ENCODE measurements at places on chromosomes 13 and 19. TPM values are rescaled to one million over a fixed set of nuclear protein-coding genes. Genes with fewer than 3 reads are reported as not detected.
A peak's percentile ranks its signal among the peaks of the same experiment; 100 is the strongest.

The RETN gene
- not detected for total RNA-seq

The CEACAM4 gene
- total RNA-seq = 1.1 TPM

The KPNA3 gene
- total RNA-seq = 12.9 TPM

- H3K27me3 ChIP-seq = no peaks in the 10 kb centered on the region
- H3K36me3 ChIP-seq = peaks cover 2% of the 10 kb centered on the region
- H3K4me1 ChIP-seq = no peaks in the 10 kb centered on the region
- no peak overlapping the region for H3K27ac ChIP-seq
- no peak for DNase-seq
- H3K4me3 ChIP-seq = no peak overlapping the region
Measured at GRCh38 chr13:26390203-26390602, 136.3 kb downstream of the CDK8 start.

DNA sequence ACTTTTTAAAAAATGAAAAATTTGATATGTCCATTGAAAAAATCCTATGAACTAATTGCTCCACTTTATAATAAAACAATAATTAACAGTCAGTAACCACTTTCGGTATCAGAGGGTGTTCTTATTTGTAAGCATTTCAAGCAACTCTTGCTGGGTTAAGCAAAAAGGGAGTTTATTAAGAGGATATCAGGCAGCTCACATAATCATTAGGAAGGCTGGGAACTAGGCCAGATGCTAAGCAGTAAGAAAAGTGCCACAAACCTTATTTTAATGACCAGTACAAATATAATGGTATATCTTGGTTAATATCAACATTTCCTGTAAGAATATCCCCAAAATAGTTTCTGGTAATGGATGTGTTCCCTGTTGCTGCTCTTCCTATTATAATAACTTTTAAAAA is 2618.3 kb upstream of the PCDH20 start:
- no peak for DNase-seq
- H3K27me3 ChIP-seq = no peaks in the 10 kb centered on the region
- H3K4me1 ChIP-seq = no peaks in the 10 kb centered on the region
- H3K4me3 ChIP-seq = no peak overlapping the region

The SERTAD1 gene
- total RNA-seq = 2.9 TPM

The KCNC3 gene
- total RNA-seq = 2.4 TPM

The CLEC17A gene
- 0.15 TPM for total RNA-seq

DNA sequence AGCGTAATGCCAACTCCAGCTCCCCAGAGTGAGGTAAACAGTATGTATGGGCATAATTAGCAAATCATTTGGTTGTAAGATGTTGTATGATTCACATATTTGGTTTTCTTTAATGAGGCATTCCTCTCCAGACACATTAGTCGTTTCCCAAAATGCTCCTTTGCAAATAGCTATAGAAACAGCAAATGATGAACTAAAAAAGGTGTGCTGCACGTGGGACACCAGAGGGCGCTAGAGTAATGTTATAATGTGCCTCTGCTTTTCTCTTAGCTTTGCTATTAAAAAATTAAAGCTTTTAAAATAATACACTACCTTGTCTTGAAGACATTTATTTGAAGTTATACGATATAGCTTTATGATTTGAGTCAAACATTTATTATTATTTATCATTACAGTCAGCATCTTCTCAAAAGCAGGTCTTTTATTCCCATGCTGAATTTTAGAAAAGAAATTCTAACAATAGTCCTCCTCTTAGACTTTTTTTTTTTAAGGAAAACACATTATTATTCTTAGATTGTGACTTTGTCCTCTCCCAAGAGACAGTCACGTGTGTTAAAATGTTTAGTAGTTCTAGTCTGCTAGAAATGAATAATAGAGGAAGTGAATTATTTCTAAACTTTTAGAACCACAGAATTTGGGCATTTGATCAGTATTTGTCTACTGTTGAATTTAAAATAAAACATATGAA is 121.6 kb upstream of the FRY start:
- H3K4me1 ChIP-seq = peaks cover 9% of the 10 kb centered on the region
- no peak overlapping the region for H3K4me3 ChIP-seq
- H3K27me3 ChIP-seq = no peaks in the 10 kb centered on the region
- no peak overlapping the region for H3K27ac ChIP-seq
- DNase-seq = no peak

The LCP1 gene
- 38.3 TPM for total RNA-seq

The SULT2B1 gene
- total RNA-seq = not detected

DNA sequence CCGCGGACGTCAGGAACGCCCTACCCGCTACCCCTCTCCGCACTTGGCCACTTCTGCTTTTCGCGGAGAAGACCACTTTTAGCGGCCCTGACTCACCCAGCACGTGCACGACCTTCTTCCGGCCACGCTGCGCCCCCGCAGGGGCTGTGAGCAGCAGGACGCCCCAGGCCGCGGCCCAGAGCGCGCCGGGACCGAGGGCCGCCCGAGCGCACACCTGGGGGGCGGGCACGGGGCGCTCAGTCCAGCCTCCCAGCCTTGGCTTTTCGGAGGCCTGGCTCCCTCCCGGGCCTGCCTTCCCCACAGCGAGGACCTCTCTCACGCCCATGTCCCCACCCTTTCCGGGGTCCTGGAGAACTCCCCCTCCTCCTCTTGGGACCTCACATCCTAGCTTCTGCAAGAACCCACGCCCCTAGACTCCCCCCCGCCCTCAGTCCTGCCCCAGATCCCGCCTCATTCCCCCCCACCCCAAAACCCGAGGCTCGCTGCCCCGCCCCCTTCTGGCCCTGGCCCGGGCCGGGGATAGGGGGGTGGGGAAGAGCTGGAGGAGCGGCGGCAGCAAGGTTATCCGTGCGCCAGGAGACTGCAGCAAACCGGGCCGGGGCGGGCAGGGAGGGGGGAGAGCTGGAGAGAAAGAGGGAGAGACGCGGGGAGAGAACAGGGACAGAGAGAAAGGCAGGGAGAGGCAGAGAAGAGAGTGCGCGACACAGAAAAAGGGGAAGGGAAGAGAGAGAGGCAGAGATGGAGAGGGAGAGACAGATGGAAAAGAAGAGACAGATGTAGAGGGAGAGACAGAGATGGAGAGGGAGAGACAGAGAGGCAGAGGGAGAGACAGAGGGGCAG is 11.5 kb downstream of the TM6SF2 start:
- H3K4me1 ChIP-seq = no peaks in the 10 kb centered on the region
- no peaks in the 10 kb centered on the region for H3K36me3 ChIP-seq
- DNase-seq = no peak

- H3K4me3 ChIP-seq = peak overlapping the region; percentile 45
- peak overlapping the region; percentile 81 for H3K27ac ChIP-seq
- H3K27me3 ChIP-seq = no peaks in the 10 kb centered on the region
- no peaks in the 10 kb centered on the region for H3K36me3 ChIP-seq
Measured at GRCh38 chr19:45717983-45718650, 12.6 kb downstream of the FBXO46 start.

DNA sequence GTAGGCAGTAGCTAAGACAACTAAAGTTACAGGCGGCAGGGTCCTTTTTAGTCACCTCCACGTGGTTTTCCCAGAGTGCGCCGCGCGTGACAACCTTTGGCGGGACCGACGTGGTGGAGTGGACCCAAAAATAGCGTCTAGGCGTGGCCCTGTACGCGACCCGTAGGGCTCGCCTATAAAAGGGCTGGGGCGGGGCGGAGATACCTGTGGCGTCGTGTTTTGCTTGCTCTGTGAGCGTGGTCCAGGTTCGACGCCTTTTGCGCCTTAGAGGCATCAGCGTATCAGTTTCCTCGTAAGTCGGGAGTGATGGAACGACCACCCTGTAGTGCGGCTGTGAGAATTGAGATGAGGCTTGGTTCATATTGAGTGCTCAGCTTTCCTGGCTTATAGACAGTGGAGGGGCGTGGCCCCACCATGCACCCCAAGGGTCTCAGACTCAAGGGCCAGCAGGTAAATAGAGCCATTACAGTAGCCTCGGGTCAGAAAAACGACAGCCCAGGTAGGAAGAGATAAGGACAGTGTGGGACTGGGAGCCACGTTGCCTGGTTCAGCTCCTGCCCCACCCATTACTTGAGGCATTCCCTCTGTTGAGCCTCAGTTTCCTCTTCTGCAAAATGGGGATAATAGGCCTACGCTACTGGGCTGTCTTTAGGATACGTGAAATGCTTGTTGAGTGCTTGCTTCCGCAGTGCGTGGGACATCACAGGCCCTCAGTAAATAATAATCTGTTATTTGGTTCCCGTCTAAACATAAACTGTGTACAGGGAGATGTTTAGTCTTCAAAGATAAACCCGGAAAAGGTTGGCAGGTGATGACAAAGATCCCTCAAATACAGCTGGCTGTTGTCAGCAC is 693 bp upstream of the TMED1 start:
- H3K27me3 ChIP-seq = no peaks in the 10 kb centered on the region
- H3K4me1 ChIP-seq = no peaks in the 10 kb centered on the region
- H3K36me3 ChIP-seq = peaks cover 8% of the 10 kb centered on the region
- peak overlapping the region; percentile 59 for H3K4me3 ChIP-seq

GRCh38 chr19:6271251-6271650 is 8.5 kb downstream of the MLLT1 start:
- no peak overlapping the region for H3K4me3 ChIP-seq
- no peaks in the 10 kb centered on the region for H3K36me3 ChIP-seq
- H3K4me1 ChIP-seq = peaks cover 37% of the 10 kb centered on the region

- no peak overlapping the region for H3K4me3 ChIP-seq
- H3K4me1 ChIP-seq = no peaks in the 10 kb centered on the region
- no peaks in the 10 kb centered on the region for H3K27me3 ChIP-seq
- no peak overlapping the region for H3K27ac ChIP-seq
- DNase-seq = no peak
Measured at GRCh38 chr13:50611117-50611781, 232.2 kb downstream of the DLEU7 start.

The FPR2 gene
- total RNA-seq = 1.3 TPM

- no peak for DNase-seq
- H3K4me3 ChIP-seq = no peak overlapping the region
- no peaks in the 10 kb centered on the region for H3K36me3 ChIP-seq
- no peak overlapping the region for H3K27ac ChIP-seq
- H3K4me1 ChIP-seq = no peaks in the 10 kb centered on the region
Measured at GRCh38 chr19:31408460-31409124, 59.4 kb upstream of the TSHZ3 start.

GRCh38 chr13:111923991-111924677 is 142.8 kb upstream of the SOX1 start:
- H3K36me3 ChIP-seq = no peaks in the 10 kb centered on the region
- no peak overlapping the region for H3K27ac ChIP-seq
- no peaks in the 10 kb centered on the region for H3K27me3 ChIP-seq

- H3K36me3 ChIP-seq = no peaks in the 10 kb centered on the region
- DNase-seq = no peak
- H3K27ac ChIP-seq = no peak overlapping the region
- no peak overlapping the region for H3K4me3 ChIP-seq
- H3K4me1 ChIP-seq = peaks cover 4% of the 10 kb centered on the region
Measured at GRCh38 chr13:80363890-80364503, 23.1 kb upstream of the SPRY2 start.

GRCh38 chr13:58097831-58098230 is 466.3 kb downstream of the PCDH17 start:
- no peak overlapping the region for H3K27ac ChIP-seq
- no peaks in the 10 kb centered on the region for H3K36me3 ChIP-seq
- no peaks in the 10 kb centered on the region for H3K4me1 ChIP-seq
- DNase-seq = no peak

The NDUFA13 gene
- 154 TPM for total RNA-seq

GRCh38 chr19:11066326-11066725 is 22.9 kb upstream of the LDLR start:
- H3K36me3 ChIP-seq = peaks cover 9% of the 10 kb centered on the region
- H3K4me3 ChIP-seq = no peak overlapping the region
- no peak overlapping the region for H3K27ac ChIP-seq
- no peak for DNase-seq

DNA sequence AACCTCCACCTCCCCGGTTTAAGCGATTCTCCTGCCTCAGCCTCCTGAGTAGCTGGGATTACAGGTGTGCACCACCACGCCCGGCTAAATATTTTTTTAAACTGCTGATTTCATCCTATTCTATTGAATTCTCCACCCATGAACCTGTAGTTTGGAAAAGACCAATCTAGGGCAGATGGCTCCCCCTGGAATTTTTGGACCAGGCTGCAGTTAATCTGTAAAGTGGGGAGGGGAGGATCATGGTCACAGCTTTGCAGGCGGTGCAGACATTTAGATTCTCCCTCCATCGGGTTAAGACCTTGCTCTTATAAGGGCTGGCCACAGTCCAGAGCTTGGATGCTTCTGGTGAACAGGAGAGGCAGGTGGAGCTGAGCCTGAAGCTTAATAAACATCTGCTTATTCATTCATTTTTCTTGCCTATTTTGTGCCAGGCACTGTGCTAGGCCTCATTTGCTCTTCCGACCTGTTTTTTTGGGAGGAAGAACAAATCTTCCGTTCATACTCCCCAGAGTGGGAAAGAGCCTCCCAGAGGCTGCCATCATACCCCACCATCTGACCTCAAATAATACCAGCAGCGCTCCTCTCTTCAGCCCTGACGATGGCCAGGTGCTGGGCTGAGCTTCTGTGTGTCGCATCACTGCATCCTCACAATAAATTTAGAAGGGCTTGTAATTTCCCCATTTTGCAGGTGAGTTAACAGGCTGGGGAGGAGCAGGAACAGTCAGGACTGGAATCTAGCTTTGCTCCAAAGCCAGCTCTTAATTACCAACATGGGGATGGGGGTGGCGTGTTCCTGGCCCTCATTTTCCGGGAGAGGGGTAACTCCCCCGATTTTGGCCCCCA is 902 bp upstream of the CCDC106 start:
- no peaks in the 10 kb centered on the region for H3K36me3 ChIP-seq
- H3K27ac ChIP-seq = peak overlapping the region; percentile 1
- H3K27me3 ChIP-seq = no peaks in the 10 kb centered on the region
- H3K4me1 ChIP-seq = peaks cover 7% of the 10 kb centered on the region

The SMAD9 gene
- total RNA-seq = 1.5 TPM

GRCh38 chr19:30665449-30665848 is 293.3 kb downstream of the ZNF536 start:
- H3K27ac ChIP-seq = peak overlapping the region; percentile 81
- H3K4me3 ChIP-seq = no peak overlapping the region
- no peaks in the 10 kb centered on the region for H3K36me3 ChIP-seq
- H3K4me1 ChIP-seq = peaks cover 34% of the 10 kb centered on the region
- H3K27me3 ChIP-seq = no peaks in the 10 kb centered on the region

- peak overlapping the region; percentile 49 for H3K27ac ChIP-seq
- no peaks in the 10 kb centered on the region for H3K4me1 ChIP-seq
- DNase-seq = no peak
- no peaks in the 10 kb centered on the region for H3K27me3 ChIP-seq
- peak overlapping the region; percentile 56 for H3K4me3 ChIP-seq
Measured at GRCh38 chr19:18000480-18000914, 7.5 kb upstream of the ARRDC2 start.

The LILRA1 gene
- total RNA-seq = 0.08 TPM
